GM23338 (cell line): ENCODE measurements at places on chromosomes 7 and 10.

DNA sequence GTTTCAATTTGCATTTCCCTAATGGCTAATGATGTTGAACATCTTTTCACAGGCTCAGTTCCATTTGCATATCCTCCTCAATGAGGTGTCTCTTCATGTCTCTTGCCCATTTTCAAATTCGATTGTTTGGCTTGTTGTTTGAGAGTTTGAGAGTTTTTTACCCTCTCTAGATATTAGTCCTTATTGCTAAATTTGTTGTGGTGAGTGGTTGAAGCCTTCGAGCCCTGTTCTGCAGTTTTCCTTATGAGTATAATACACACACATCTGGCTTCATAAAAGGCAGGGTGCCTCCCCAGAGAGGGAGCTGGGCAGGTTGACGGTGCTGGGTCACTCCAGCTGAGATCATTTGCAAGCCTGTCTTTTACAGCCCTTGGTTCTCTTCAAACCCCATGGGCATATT, 65.1 kb downstream of the RGS10 start:
- DNase-seq, result no peak

- no peak for DNase-seq
Measured at GRCh38 chr7:134448356-134449229, 10.3 kb downstream of the AKR1B1 start.

DNA sequence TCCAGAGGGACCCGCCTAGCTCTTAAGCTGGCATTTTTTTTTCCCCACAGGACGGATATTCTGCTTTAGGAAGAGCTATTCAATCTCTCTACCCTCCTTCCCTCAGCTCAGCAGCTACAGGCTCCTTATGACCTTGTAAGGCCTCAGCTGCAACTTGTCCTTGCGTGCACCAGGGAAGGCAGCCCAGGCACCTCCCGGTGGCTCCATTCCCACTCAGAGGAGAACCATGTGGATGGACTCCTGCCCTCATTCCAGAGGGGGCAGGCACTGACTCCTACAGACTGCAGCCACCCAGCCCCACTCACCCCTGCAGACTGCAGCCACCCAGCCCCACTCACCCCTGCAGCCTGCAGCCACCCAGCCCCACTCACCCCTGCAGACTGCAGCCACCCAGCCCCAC, 73.7 kb downstream of the ITIH5 start:
- no peak for DNase-seq

DNA sequence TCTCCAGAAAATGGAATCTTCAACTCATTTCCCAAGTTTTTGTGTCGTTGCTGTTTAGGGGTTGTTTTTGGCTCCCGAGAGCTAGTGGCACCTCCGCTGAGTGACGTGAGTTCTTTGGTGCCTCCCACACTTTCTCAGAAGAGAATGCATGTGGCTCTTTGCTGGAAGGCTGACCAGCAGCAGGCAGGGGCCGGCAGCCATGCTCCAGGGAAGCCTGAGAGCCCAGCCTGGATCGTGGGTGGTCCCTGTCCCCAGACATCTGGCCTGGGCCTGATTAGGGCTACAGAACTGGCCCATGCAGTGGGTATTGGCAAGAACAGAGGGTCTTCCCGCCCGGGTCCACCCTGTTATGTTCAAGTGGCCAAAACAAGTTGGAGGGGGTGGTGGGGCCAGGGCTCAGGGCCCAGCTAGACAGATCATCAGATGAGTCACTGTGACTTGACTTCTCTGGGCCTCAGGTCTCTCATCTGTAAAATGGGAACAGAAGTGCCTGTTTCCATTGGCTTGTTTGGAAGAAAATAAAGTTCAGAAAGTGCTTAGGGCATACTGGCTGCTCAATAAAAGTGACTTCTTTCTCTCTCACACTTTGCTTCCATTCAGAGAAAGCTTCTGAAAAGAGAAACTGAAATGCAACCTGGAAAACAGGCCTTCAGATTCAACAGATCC, 83.1 kb downstream of the STRA8 start:
- no peak for DNase-seq

DNA sequence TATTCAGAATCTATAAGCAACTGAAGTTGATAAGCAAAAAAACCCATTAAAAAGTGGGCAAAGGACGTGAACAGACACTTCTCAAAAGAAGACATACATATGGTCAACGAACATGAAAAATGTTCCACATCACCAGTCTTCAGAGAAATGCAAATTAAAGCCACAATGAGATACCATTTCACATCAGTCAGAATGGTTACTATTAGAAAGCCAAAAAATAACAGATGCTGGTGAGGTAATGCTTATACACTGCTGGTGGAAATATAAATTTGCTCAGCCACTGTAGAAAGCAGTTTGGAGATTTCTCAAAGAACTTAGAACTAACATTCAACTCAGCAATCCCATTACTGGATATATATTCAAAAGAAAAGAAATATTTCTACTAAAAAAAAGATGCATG, 332.8 kb upstream of the PLXDC2 start:
- no peak for DNase-seq

- no peak for DNase-seq
Measured at GRCh38 chr10:86329093-86329710, 37.4 kb downstream of the GRID1 start.

DNA sequence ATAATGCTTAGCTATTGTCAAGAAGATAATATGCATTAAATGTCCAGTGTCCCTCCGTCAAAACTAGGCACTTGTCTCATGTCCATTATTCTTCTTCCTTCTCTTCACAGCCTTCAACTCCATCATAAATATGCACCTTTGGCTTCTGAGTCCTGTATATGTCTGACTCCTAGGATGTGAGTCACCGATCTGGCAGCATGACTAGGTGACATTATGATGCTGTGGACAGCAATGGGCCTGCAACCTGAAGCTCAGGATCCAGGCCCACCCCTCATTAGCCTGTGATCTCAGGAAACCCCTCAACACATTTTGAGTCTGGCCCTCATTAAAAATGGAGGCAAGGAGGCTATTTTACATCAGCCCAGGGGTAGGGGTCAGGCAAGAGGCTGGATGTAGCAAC, 362.5 kb upstream of the ZMIZ1 start:
- no peak for DNase-seq

DNA sequence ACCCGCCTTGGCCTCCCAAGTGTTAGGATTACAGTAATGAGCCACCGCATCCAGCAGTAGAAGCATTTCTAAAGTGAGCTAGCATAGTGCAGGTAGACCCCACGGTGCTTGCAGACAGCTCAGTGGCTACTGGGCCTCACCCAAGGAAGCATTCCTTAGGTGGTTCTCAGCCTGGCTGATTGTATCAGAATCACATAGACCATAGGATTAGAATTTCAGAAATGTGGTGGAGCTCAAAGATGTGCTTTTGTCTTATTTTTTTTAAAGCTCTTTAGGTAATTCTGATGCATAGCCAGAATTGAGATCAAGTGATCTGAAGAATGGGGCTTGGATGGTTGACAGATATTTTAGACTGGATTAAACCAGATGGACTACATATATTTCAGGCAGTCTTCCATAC, 10.9 kb downstream of the ANLN start:
- DNase-seq, result peak; percentile 10

DNA sequence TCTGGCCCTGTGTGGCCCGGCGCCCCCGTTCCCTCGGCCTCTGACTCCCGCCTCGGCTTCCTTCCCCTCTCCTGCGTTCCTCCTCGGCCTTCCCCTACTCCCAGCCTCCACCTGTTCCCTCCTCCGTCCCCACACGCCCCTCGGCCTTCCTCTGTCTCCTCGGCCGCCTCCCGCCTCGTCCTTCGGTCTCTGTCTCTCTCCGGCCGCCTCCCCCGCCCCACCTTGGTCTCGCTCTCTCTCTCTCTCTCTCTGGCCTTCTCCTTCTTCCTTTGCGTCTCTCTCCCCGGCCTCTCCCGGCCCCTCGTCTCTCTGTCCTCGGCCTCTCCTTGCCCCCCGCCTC, 588 bp downstream of the GET4 start:
- no peak for DNase-seq

DNA sequence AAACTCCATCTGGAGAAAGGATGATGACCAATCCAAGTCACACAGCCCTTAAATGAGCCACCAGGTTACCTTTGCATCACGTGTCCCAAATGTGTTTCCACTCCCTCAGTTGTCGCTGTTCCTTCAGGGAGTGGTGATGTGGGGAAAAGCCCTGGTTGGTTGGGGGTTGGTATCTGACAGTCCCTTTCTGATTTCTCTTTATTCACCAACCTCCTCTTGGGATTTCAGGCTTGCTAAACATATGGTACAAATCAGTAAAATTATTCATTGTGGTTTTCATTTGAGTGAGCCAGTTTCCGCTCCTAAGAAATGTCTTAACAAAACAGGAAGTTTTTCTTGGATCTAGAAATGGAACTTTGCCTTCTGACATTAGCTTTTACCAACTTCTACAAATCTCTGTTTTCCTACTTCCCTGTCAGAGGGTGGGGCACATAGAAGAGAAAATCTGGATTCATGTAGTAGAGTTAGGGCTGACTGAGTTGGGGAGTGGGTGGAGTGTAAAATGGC, 40.0 kb upstream of the KMT2E start:
- DNase-seq, result no peak

DNA sequence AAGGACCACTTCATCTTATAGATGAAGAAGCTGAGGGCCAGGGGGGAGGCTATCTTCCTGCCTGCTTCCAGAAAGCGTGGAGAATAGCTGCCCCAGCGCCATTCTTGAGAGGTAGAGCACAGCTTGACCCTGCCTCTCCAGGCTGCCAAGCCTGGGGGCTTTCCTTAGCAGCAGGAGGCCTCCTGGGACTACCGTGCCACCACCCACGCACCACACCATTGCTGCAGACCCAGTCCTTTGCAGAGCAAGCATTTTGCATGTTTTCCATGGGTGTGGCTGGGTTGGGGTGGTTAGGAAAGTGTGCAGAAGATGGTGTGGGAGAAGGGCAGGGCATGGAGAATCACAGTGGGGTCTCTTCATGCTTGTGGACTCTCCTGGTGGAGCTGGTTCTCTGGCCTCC, 64.9 kb downstream of the TBXAS1 start:
- DNase-seq, result no peak

DNA sequence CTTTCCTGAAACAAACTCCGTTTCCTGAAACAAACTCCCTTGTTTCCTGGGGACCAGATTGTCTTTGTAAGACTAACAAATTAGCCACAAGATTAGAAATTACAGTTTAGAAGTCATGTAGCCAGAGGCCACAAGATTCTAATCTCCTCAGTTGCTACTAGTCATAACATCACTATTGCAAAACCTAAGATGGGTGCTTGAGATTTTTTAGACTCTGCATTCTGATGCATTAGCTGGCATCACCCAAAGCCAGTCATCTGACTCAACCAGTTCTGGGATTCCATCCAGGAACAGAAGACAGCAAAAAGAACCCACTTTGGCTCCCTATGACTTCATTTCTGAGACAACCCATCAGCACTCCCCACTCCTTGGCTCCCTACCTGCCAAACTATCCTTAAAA, 367.9 kb upstream of the MBL2 start:
- DNase-seq, result no peak

DNA sequence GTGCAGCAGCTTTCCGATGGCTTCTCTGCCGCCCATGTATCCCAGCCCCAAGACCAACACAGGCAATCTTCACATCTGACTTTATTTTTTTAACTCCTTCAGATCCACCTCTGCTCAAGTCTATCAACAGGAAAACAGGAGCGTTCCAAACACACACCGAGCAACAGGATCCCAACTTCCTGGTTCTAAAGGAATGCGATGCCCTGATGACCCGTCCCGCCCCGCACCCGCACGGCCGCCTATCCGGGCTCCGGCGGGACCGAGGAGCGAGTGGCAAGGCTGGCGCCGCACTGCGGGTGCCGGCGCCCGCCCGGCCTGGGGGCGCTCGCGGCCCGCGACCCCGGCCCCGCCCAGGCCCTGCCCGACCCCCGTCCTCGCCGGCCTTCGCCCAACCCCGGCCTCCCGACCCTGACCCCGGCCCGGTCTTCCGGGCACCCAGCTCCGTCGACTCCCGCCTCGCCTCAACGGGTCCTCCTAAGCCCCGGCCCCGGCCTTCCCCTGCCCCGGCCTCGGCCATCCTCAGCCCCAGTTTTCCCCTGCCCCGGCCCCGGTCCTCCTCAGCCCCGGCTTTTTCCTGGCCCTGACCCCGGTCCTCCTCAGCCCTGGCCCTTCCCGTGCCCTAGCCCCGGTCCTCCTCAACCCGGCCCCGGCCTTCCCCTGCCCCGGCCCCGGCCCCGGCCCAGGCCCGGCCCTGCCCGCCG, 730 bp downstream of the LARP4B start:
- DNase-seq, result peak; percentile 82

- DNase-seq, result no peak
Measured at GRCh38 chr7:6647541-6647940, 10.4 kb downstream of the ZNF316 start.
